Transverse colon (tissue), 4 donors: ENCODE measurements at places on chromosomes 4 and X. TPM values are rescaled to one million over a fixed set of nuclear protein-coding genes. Genes with fewer than 3 reads are reported as not detected.

The SYTL4 gene
- total RNA-seq = 44.6 TPM

The PPARGC1A gene
- 126 TPM for total RNA-seq

The SMPX gene
- not detected for total RNA-seq

GRCh38 chrX:67564475-67564874 lies 20.7 kb downstream of the AR start:
- no peak for DNase-seq

GRCh38 chr4:154485127-154485773 lies 6.3 kb downstream of the DCHS2 start:
- no peak for DNase-seq
